ENCODE measurements at places on chromosomes 3 and 15. TPM values are rescaled to one million over a fixed set of nuclear protein-coding genes. Genes with fewer than 3 reads are reported as not detected.

FRMD5 gene
- total RNA-seq = 2.3 TPM

- no peak overlapping the region for H3K4me3 ChIP-seq
- H3K27ac ChIP-seq = no peak overlapping the region
- no peak for DNase-seq
- H3K36me3 ChIP-seq = peaks cover 15% of the 10 kb centered on the region
These were observed 13.0 kb downstream of the GLB1 start for GRCh38 chr3:33083958-33084357.

DNA sequence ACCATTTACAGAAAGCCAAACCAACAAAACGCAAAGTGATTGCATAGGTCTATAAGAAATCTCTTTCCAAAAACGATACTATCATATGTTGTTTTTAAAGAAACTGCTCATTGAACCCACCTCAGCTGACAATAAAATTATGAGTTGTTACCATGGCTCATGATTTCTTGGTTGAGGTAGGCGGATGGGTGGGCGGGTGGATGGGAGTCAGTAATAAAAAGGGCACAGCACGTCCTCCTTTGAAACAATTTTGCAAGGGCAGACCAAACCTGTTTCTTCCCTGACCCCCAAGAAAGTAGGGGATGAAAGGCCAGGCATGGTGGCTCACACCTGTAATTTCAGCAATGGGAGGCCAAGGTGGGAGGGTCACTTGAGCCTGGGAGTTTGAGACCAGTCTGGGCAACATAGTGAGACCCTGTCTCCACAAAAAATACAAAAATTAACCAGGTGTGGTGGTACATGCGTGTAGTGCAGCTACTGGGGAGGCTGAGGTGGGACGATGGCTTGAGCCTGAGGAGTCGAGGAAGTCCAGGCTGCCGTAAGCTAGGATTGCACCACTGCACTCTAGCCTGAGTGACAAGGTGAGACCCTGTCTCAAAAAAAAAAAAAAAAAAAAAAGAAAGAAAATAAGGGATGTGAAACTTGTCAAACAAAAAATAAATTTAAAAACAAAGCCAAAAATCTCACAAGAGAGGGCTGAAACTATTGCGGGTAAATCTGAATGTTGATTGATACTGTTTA lies 2.1 kb downstream of the ABHD10 start:
- peaks cover 8% of the 10 kb centered on the region for H3K36me3 ChIP-seq
- peaks cover 27% of the 10 kb centered on the region for H3K4me1 ChIP-seq
- no peak for DNase-seq
- peak overlapping the region; percentile 92 for H3K4me3 ChIP-seq
- no peak overlapping the region for H3K27ac ChIP-seq

GRCh38 chr3:185727873-185728272 lies 97.0 kb downstream of the IGF2BP2 start:
- H3K27me3 ChIP-seq = no peaks in the 10 kb centered on the region
- peak overlapping the region; percentile 58 for H3K27ac ChIP-seq
- peaks cover 43% of the 10 kb centered on the region for H3K4me1 ChIP-seq
- no peak overlapping the region for H3K4me3 ChIP-seq
- peaks cover 8% of the 10 kb centered on the region for H3K36me3 ChIP-seq

DNA sequence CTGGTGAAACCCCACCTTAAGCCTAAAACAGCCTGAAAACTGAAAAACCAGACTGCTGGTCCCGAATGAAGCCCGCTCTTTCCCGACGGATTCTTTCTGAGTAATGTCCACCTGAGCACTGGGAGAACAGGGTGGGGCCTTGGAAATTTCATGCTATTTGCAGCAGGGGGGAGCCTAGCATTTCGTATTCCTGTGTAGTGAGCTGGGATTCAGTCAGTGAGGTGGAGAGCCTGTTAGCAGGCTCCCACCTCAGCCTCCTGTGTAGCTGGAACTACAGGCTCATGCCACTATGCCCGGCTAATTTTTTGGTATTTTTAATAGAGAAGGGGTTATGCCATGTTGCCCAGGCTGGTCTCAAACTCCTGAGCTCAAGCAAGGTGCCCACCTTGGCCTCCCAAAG lies 74.7 kb downstream of the CMTM8 start:
- no peak overlapping the region for H3K4me3 ChIP-seq
- peaks cover 18% of the 10 kb centered on the region for H3K4me1 ChIP-seq
- H3K27me3 ChIP-seq = no peaks in the 10 kb centered on the region
- DNase-seq = no peak

TERB2 gene
- total RNA-seq = not detected

BDH1 gene
- 14.0 TPM for total RNA-seq

AMIGO3 gene
- total RNA-seq = not detected

DNA sequence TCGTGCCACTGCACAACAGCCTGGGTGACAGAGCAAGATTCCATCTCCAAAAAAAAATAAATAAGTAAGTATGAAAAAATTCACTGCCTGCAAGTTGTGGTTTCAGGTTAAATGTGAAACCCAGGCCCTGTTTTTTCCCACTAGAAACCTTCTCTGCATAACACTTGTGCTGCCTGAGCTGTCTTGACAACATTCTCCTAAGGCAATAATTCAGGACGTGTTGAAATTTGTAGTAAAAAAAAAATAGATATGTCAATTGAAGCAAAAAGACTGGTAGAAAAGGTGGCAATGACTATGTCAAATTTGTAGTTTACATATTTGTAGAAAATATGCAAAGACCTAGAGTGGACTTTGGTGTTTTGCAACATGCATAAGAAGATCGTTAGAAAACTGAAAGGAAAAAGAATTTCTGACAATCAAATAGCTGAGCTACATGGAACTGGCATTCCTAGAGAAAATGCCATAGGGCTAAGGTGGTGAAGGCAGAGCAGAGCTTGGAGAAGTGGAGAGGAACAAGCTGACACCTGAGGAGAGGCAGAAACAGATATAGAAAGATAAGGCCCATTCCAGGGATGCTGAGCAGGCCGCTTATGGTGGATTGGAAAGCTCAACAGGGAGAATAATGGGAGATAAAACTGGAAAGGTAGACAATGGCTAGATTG lies 150.2 kb downstream of the PLCH1 start:
- no peaks in the 10 kb centered on the region for H3K4me1 ChIP-seq
- no peak overlapping the region for H3K4me3 ChIP-seq

GRCh38 chr3:79367803-79368202 lies 400.0 kb downstream of the ROBO1 start:
- H3K4me1 ChIP-seq = peaks cover 18% of the 10 kb centered on the region
- peaks cover 2% of the 10 kb centered on the region for H3K36me3 ChIP-seq
- no peak overlapping the region for H3K4me3 ChIP-seq
- H3K27me3 ChIP-seq = no peaks in the 10 kb centered on the region
- no peak overlapping the region for H3K27ac ChIP-seq
- no peak for DNase-seq

CKMT1A gene
- not detected for total RNA-seq

DNA sequence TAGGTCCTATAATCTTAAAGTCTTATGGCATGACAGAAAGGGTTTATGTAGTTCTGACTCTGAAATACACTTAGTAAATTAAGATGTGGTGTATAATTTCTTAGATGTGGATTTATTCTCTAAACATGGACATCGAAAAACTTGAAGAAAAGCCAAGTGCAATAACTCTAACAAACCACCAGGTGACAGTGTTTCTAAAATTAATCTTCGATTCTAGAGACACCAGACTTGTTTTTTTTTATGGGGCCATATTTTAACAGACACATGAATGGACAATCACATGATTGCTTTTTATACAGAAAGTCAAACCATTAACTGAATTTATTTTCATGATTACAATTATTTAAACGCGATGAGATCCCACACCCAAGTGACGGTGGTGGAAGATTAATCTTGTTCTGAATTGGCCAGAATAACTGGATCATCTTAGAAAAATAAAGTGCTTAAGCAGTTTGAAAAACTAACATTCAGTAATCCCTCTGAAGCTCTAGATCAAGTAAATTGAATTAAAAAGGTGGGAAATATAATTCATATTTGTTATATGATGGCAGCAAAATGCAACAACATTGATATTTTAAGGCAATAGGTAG lies 305.1 kb downstream of the LSAMP start:
- no peak overlapping the region for H3K27ac ChIP-seq
- H3K36me3 ChIP-seq = no peaks in the 10 kb centered on the region
- H3K4me1 ChIP-seq = peaks cover 20% of the 10 kb centered on the region
- H3K4me3 ChIP-seq = no peak overlapping the region
- no peaks in the 10 kb centered on the region for H3K27me3 ChIP-seq

MB21D2 gene
- 9.1 TPM for total RNA-seq

DNA sequence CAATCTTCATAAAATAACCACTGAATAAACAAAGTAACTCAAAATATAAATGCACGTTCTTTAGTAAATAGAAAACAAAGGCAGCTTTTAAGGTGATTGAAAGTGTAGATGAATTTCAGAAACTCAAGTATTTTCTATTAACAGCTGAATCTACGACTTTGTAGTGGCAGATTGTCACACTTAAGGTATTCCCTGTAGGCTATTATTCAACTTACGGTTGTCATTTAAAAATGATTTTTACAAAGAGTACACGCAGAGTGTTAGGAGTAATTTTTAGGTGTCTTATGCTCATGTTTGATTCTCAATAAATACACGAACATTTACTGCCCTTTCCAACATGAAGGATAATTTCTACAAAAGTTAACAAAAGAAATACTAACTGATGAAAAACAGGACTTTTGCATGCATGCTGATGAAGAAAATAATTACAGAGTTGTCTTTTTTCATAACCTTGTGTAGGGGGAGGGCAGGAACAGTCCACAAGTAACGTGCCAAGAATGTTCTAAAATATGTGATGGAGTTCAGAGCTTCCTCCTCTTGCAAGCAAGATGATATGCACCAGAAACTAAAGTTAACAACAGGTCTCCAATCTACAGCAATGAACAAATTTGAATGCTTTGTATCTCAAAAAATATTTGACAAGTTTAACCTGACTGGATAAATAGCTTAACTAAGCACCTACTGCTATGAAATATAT lies 16.7 kb downstream of the DCBLD2 start:
- no peak overlapping the region for H3K4me3 ChIP-seq
- DNase-seq = no peak
- H3K4me1 ChIP-seq = peaks cover 36% of the 10 kb centered on the region
- H3K36me3 ChIP-seq = peaks cover 20% of the 10 kb centered on the region
- H3K27me3 ChIP-seq = no peaks in the 10 kb centered on the region

EPHB3 gene
- 115 TPM for total RNA-seq

DNA sequence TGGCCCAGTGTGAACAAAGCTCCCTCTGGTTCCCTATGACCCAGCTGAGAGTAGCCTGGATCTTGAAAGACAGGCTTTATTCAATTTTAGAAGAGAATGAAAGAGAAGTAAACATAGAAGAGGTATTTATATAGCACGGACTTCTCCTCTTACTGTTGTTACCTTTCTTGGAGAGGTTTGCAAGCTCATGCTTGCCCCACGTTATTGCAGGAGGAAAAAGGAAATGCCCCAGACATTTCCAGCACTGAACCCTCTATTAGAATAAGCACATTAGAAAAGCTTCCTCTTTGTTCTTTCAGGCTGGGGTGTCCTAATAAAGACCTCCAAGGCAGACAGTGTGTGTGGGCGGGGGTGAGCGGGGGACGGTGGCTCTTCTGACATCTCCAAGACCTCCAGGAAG lies 98.7 kb upstream of the AGBL1 start:
- H3K27me3 ChIP-seq = peaks cover 18% of the 10 kb centered on the region
- no peak overlapping the region for H3K27ac ChIP-seq
- no peaks in the 10 kb centered on the region for H3K4me1 ChIP-seq
- DNase-seq = no peak
- no peaks in the 10 kb centered on the region for H3K36me3 ChIP-seq

- H3K4me3 ChIP-seq = no peak overlapping the region
- H3K36me3 ChIP-seq = no peaks in the 10 kb centered on the region
- no peak for DNase-seq
- H3K27me3 ChIP-seq = no peaks in the 10 kb centered on the region
- no peak overlapping the region for H3K27ac ChIP-seq
These were observed 37.5 kb downstream of the SLC6A20 start for GRCh38 chr3:45758871-45759270.

MRAS gene
- total RNA-seq = 40.1 TPM

DNA sequence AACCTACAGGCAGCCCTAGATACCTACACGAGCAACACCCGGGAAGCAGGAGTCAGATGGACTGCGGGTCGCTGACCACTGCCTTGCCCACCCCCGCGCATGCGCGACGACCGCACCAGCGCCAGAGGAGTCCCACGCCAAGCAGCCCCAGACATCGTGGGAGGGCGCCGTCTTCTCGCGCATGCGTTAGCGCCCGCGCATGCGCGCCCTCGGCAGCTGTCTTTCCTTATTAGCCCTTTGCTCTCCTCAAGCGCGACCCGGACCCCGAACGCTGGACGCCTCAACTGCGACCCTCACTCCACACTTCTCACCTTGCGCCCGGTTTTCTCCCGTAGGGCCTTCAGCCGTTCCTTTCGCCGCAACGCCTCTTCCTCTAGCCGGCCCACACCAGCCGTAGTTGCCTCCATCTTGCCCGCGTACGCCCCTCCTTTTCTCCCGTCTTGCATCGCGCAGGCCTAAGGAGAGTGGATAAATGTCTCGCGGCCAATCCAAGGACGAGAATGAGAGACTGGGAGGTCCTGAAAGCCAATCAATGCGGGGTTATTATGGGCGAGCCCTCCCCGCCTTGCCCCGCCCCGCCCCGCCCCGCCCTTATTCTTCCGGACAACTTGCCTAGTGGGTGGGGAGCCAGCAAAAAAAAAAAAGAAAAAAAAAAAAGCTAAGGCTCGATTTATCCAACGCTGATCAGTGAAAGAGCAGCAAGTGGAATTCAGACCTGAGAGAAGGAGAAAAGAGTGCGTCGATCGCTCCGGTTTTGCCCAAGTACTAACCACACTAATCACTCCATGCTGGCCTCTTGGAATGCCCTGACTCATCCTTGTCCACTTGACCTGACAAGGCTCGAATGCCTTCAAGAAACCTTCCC lies at the start of gene CCDC12:
CCDC12 (minus strand) TSS at position 420 of the 865 bp plus-strand sequence; CDS start at position 407, 13 bp downstream.
- peaks cover 50% of the 10 kb centered on the region for H3K4me1 ChIP-seq
- DNase-seq = peak; percentile 89
- no peaks in the 10 kb centered on the region for H3K36me3 ChIP-seq
- H3K4me3 ChIP-seq = peak within 1 kb of the TSS; percentile 100

DNA sequence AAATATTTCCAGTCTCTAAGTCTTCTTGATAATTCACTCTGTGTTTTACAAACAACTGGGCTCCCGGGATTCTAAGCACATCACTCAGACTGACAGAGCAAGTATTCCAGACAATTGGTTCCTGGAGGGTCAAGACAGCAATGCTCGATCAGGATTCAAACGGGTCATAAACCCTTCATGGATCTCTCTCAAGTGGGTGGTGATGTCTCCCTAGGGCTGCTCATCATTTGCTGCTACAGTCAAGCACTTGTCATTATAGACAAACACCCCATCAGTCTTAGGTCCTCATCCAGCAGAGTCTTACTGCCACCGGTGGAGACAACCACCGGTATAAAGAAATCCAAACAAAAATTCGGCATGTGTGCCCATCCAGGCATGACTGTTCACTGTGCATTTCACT lies 921.1 kb downstream of the FHIT start:
- no peak overlapping the region for H3K4me3 ChIP-seq
- H3K4me1 ChIP-seq = peaks cover 32% of the 10 kb centered on the region
- no peaks in the 10 kb centered on the region for H3K36me3 ChIP-seq
- H3K27me3 ChIP-seq = peaks cover 2% of the 10 kb centered on the region
- no peak overlapping the region for H3K27ac ChIP-seq

- H3K27ac ChIP-seq = no peak overlapping the region
- H3K36me3 ChIP-seq = no peaks in the 10 kb centered on the region
- H3K4me3 ChIP-seq = no peak overlapping the region
- peaks cover 3% of the 10 kb centered on the region for H3K27me3 ChIP-seq
- DNase-seq = no peak
- no peaks in the 10 kb centered on the region for H3K4me1 ChIP-seq
These were observed 248.6 kb downstream of the RPLP1 start for GRCh38 chr15:69701198-69701597.

TRH gene
- 0.13 TPM for total RNA-seq

SHQ1 gene
- total RNA-seq = 18.6 TPM

- no peaks in the 10 kb centered on the region for H3K36me3 ChIP-seq
- H3K27ac ChIP-seq = peak overlapping the region; percentile 25
- peaks cover 12% of the 10 kb centered on the region for H3K4me1 ChIP-seq
- H3K4me3 ChIP-seq = peak overlapping the region; percentile 67
- peaks cover 78% of the 10 kb centered on the region for H3K27me3 ChIP-seq
These were observed 1.0 kb downstream of the C3orf80 start for GRCh38 chr3:160226026-160226907.
